EL (cell line): ENCODE measurements at places on chromosomes 16 and 17.

DNA sequence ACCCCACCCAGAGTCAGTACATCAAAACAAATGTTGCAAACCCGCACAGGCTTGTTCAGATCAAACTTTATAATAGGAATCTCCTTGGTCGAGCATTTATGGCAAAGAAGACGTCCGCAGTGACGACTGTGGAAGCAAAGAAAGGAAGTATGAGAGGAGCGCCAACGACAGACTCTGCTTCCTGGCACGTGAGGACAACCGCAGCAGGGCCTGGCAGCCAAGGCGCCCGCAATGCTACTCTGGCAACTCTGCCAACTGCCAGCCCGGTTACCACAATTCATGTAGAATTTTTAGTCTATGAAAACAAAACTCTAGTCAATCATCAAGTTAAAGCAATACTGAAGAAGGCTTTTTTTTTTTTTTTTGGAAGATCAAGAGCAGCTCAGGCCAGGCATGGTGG lies 24.8 kb downstream of the CYB5D2 start:
- DNase-seq = no peak

DNA sequence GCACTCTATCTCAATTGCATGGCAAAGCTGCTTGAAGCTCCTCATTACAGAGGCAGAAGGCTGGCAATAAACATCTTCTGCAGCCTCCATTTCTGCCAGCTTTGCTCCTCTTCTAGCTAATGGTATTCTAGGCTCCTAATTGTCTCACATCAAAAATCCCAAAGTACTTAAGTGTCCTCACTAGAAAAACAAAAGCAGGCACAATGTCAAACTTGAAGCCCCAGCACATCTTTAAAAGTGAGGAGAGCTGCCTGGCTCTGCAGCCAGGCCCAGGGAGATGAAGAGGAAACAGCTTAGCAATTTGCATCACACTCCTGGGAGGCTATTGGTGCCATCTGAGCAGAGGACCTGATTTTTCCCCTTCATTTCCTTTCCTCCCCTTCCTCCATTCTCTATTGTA lies 197.1 kb downstream of the KCNJ2 start:
- DNase-seq = no peak

- no peak for DNase-seq
These were observed 39.5 kb downstream of the ST3GAL2 start for GRCh38 chr16:70399381-70399780.

GRCh38 chr17:18370761-18371160 lies 6.8 kb upstream of the EVPLL start:
- DNase-seq = no peak

GRCh38 chr16:23902748-23903414 lies 67.1 kb downstream of the PRKCB start:
- DNase-seq = peak; percentile 5
